Calu3 (cell line): ENCODE measurements at places on chromosomes 1 and 21. TPM values are rescaled to one million over a fixed set of nuclear protein-coding genes. Genes with fewer than 3 reads are reported as not detected.

GRCh38 chr1:232924874-232925273, 25.5 kb upstream of the NTPCR start:
- no peaks in the 10 kb centered on the region for H3K36me3 ChIP-seq
- H3K4me3 ChIP-seq: no peak overlapping the region

Gene RNU1-1
- 1,678 and 1,905 TPM in 2 replicates for total RNA-seq

- no peaks in the 10 kb centered on the region for H3K36me3 ChIP-seq
These were observed 103.1 kb upstream of the CACHD1 start for GRCh38 chr1:64366821-64367220.

Gene RGSL1
- not detected in 2 replicates for total RNA-seq

DNA sequence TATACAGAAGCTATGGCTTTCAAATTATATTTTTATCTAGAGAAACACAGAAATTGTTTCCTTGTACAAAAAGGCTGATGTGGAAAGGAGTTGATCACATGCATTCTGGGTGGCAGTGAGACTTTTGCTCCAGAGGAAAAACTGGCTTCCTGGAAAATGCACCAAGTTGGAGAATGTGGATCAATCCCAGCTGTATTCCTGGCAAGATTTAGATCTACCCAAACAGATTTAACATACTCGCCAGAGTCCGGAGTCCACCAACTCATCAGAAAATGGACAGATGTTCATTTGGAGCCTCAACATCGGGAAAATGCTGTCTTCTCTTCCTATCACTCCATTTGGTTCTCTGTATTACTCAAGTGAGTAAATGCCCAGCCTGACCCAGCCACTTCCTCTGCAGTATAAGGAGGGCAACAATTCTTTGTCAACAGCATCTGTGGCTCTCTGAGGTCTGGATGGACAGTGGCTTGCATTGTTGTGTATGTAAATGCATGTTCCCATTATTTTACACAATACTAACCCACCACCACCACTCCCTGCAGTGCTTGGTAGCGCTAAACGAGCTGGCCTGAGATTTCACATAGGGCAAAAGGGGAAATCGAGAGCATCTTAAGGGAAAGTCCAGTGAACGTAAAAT, 226.2 kb upstream of the IRF2BP2 start:
- no peak overlapping the region for H3K27ac ChIP-seq
- no peak for DNase-seq
- H3K36me3 ChIP-seq: no peaks in the 10 kb centered on the region
- H3K4me1 ChIP-seq: peaks cover 14% of the 10 kb centered on the region

DNA sequence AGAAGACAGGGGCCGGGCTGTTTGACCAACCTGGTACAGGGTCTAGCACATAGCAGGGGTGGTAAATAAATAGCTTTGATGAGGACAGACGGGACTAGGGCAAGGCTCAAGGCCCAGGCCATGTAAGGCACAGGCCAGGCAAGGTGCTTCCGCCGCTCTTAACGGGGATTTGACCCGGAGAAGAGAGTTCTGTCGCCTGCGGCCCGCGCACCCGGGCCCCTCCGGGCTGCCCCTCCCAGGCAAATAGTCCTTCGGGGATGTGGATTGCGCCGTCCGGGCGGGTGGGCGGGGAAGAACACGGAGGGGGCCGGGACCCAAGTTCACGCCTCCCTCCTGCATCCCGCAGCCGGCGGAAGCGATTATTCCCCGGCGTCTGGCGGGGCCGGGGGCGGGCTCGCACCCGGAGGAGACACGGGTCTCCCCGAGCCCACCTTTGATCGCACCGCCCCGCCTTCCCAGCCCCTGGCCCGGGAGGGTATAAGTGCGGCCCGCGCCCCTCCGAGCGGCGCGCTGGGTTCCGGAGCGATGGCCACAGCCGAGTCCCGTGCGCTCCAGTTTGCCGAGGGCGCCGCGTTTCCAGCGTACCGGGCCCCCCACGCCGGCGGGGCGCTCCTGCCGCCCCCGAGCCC, at the start of gene MIXL1:
MIXL1 (plus strand) TSS at position 508 of the 629 bp plus-strand sequence; CDS start at position 526, 18 bp downstream.
- H3K4me3 ChIP-seq: peak within 1 kb of the TSS; percentile 71
- no peak within 1 kb of the TSS for H3K27ac ChIP-seq
- peaks cover 15% of the 10 kb centered on the region for H3K36me3 ChIP-seq

DNA sequence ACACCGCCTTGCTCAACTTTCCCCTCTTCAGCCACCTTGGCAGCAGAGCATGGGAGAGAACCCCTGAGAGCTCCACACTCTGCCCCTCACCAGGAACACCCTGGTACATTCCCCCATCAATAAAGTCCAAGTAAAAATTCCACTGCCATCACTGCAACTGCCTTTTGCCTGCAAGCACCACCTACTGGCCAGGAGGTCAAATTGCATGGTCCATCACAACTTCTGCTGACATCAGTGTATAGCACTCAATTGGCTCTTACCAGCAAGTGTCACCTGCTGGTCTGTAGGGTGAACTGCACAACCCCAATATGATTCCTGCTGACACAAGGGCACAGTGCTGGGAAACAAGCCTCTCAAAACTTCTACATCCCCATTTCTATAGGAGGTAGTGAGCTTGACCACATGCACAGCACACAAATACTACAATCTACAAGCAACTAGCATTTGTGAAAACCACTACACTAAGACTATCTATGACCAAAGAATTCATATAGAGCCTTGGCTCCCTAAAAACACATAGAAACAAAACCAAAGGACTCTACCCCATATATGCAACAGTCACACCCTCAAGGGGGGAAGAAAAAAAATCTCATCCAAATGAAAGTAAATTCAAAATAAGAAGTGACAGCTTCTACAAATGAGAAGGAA, 69.2 kb downstream of the FASLG start:
- H3K27me3 ChIP-seq: no peaks in the 10 kb centered on the region
- peaks cover 26% of the 10 kb centered on the region for H3K4me1 ChIP-seq
- H3K4me3 ChIP-seq: no peak overlapping the region
- peak; percentile 38 for DNase-seq
- no peak overlapping the region for H3K27ac ChIP-seq
- H3K36me3 ChIP-seq: no peaks in the 10 kb centered on the region

DNA sequence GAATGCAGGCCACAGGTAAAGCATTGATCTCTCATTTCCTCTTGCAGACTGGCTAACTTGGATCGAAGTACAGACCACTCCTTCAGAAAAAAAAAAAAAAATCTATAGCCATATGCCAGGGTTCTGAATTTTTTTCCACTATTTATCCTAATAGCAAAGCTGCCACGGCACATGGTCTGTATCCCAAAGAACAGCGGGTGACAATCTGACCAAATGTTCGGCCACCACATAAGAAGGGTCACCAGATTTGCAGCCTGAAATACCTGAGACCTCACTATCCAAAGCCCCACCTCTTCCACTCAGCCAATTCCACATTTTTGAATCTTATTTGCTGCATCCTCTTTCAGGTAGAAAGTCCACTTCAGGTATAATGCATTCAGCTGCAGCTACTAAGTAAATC, 55.6 kb upstream of the RGS7 start:
- no peak overlapping the region for H3K4me3 ChIP-seq
- no peak for DNase-seq
- no peaks in the 10 kb centered on the region for H3K4me1 ChIP-seq
- no peak overlapping the region for H3K27ac ChIP-seq

DNA sequence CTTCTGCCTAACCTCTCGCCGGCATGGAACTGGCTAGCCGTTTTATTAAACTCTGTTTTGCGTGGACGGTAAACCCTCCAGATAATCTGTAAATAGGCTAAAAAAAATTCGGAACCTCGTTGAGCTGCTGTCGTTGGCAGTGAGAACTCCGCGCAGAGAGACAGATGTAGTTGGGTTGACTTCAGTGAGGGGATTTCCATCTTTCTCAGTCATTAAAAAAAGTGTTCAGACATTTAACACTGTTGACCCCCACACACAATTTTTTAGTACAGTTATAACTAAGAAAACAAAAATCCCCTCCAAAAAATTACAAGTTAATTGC, 464 bp downstream of the PARK7 start:
- peaks cover 4% of the 10 kb centered on the region for H3K4me1 ChIP-seq
- peak overlapping the region; percentile 95 for H3K27ac ChIP-seq
- DNase-seq: no peak

DNA sequence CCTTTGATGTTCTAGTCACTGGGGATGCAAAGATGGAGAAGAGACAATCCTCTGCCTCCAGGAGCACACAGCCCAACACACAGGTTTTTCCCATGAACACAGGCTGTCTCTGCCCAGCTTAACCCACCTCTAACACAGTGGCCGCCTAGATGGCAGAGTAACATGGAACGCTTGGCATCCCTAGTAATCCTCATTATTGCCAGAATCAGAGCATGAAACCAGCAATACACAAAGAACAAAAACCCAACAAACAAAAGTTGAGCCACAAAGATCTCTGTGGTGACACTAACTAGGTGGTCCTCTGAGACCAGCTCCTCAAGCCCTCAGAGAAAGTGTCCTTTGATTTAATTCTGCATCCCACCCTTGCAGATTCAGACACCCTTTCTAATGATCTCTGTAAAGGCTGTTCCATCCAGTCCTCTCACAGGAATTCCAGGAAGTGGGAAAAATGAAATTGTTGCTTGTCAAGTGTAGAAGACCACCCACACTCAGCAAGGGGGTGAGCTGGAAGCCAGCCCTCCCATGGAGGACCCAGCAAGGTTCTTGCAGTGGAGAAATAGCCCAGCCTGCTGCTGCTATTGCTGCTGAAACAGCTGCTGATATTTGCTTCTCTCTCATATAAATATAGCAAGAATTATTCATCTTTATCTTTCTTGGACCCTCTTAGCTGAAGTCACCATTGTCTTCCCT, 7.4 kb upstream of the ATP2B4 start:
- no peak for DNase-seq
- no peak overlapping the region for H3K4me3 ChIP-seq
- no peaks in the 10 kb centered on the region for H3K36me3 ChIP-seq
- H3K4me1 ChIP-seq: no peaks in the 10 kb centered on the region
- no peak overlapping the region for H3K27ac ChIP-seq

DNA sequence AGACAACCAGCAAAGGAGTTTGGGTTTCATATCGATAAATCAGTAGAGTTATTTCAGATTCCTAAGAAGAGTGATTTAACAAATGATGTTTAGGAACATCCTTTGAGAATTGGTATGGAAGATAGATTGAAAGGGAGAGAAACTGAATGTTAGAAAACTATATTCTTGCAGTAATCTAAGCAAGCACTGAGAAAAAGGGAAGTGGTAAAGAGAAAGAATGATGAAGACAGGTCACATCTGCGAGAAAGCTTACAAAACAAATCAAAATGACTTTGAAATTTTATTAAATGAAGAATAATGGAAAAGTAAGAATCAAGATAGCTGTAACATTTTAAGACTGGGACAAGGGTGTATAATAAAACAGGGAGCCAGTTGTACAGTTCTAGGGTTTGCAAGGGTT, 177.0 kb downstream of the HS2ST1 start:
- H3K4me3 ChIP-seq: no peak overlapping the region
- H3K27me3 ChIP-seq: no peaks in the 10 kb centered on the region
- H3K4me1 ChIP-seq: peaks cover 26% of the 10 kb centered on the region
- no peaks in the 10 kb centered on the region for H3K36me3 ChIP-seq
- no peak for DNase-seq
- no peak overlapping the region for H3K27ac ChIP-seq

Gene DEPDC1
- total RNA-seq: 33.0 and 41.7 TPM in 2 replicates

Gene LCE2B
- not detected in 2 replicates for total RNA-seq

- H3K27ac ChIP-seq: no peak overlapping the region
- H3K4me1 ChIP-seq: peaks cover 32% of the 10 kb centered on the region
- no peak for DNase-seq
- H3K4me3 ChIP-seq: no peak overlapping the region
These were observed 126.6 kb downstream of the RUNX1 start for GRCh38 chr21:34922479-34922878.

Gene F5
- 8.1 and 16.2 TPM in 2 replicates for total RNA-seq

GRCh38 chr1:54885237-54885679, 1.7 kb downstream of the DHCR24 start:
- no peak for DNase-seq
- H3K27me3 ChIP-seq: no peaks in the 10 kb centered on the region
- H3K27ac ChIP-seq: peak overlapping the region; percentile 14
- peaks cover 60% of the 10 kb centered on the region for H3K4me1 ChIP-seq

DNA sequence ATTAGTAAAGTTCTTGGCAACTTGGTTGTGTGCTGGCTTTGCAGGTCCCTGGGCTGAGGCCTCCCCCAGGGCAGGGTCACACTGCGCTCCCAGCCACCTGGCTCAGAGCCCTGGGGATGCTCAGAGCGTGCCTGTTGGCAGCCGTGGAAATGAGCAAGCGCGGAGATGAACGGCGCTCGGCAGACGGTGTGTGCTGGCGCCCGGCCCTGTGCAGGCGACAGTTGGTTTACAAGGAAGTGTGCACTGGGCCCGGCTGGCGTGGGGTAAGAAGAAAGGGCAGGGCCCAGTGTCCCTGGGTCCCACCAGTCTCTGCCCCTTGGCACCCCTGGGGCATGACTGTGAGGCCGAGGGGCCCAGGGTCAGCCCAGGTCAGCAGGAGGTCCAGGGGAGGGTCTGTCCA, 25.7 kb upstream of the PEX10 start:
- no peak overlapping the region for H3K4me3 ChIP-seq
- no peak overlapping the region for H3K27ac ChIP-seq
- no peak for DNase-seq
- H3K27me3 ChIP-seq: peaks cover 52% of the 10 kb centered on the region
- H3K4me1 ChIP-seq: no peaks in the 10 kb centered on the region

Gene LRRC47
- total RNA-seq: 35.8 and 38.1 TPM in 2 replicates

DNA sequence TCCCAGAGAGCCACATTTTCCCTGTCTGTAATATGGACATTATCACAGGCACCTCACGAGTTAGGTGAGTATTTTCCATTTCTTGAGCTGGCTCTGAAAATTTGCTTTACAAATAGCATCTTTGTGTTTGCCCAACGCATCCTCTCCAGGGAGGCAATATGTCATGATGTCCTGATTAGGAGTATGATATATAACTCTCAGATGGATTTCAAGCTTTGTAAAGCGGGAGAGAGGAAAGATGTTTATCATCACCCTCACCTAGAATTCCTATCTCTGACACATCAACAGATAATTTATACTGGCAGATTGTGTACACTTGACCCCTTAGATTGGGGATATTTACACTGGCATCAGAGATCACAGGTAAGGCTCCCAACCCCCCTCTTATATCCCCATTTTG, 730.7 kb upstream of the RGS18 start:
- no peak overlapping the region for H3K4me3 ChIP-seq
- H3K4me1 ChIP-seq: no peaks in the 10 kb centered on the region
- no peaks in the 10 kb centered on the region for H3K27me3 ChIP-seq
- no peak for DNase-seq
- H3K27ac ChIP-seq: no peak overlapping the region

Gene HAO2
- total RNA-seq: not detected in 2 replicates

DNA sequence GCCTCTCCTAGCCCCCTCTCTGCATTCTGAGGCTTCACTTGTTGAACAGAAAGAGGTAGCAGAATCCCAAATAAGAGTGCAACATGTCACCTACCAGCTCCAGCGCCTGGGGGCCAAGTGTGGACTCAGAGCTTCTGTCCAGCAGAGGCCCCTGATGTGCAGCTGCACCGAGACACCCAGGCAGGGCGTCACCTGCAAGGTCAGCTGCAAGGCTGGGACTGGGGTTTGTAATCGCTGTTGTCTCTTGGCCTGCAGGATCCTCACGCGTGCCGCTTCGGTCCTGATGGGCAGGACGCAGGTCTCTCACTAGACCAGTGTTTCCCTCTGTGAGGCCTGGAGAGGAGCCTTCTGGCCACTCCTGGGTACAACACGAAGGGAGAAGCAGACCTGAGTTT, 4.3 kb upstream of the SLX9 start:
- H3K27me3 ChIP-seq: peaks cover 24% of the 10 kb centered on the region
- peaks cover under 1% of the 10 kb centered on the region for H3K4me1 ChIP-seq
- H3K27ac ChIP-seq: no peak overlapping the region
- no peak overlapping the region for H3K4me3 ChIP-seq
- peaks cover 15% of the 10 kb centered on the region for H3K36me3 ChIP-seq
